ENCODE measurements at places on chromosomes 1 and 21.

DNA sequence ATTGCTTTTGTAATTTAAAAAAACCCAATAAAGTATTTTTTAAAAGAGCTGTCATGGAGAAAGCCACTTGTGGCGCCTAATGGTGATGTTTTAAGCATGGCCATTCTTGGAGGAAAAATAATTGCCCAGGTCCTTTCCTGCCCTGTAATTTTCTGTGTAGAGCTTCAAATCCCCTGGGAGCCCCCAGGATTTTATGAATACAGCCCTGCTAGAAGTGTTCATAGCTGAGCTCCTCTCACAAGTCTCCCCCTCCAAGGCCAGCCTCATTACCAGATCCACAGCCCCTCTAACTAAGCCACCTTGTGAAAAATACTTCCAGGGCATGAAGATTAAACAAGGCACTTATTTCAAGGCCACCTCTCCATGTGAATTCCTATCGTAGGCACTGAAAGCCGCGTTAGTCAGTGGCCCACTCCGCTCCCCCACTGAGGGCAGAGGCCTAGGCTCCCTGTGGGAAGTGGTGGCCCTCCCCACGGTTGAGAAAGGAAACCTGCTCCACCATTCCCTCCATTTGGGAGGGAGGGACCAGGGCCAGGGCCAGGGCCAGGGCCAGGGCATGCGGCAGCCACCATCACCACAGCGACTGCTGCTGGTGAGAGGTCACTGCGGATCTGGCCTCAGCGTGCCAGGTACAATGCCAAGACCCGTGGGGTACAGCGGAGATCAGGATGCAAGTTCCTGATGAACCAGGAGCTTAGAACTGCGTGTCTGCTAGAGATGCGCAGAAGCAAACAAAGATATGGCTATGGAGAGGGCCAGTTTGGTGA lies 83.1 kb downstream of the KCNN3 start:
- DNase-seq: no peak

- DNase-seq: no peak
Observed at GRCh38 chr1:22801761-22802160, 91.1 kb downstream of the EPHB2 start.

DNA sequence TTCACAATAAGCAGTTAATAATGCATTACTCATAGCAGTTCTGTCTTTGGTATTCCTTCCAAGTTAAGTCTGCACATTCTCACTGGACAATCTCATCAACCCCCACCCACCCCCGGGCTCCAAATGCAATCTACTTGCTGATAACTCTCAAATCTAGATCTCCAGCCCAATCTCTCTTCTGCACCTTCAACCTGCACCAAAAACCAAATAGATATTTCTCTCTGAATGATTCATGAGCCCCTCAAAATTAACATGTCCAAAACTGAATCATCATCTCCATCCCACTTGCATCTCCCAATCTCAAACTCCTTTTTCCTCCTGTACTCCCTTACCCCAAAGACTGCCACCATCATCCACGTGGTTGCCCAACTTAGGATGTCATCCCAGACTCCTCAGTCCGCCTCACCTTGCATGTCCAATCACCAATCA lies 2.7 kb downstream of the DOCK7 start:
- peak; percentile 34 for DNase-seq

DNA sequence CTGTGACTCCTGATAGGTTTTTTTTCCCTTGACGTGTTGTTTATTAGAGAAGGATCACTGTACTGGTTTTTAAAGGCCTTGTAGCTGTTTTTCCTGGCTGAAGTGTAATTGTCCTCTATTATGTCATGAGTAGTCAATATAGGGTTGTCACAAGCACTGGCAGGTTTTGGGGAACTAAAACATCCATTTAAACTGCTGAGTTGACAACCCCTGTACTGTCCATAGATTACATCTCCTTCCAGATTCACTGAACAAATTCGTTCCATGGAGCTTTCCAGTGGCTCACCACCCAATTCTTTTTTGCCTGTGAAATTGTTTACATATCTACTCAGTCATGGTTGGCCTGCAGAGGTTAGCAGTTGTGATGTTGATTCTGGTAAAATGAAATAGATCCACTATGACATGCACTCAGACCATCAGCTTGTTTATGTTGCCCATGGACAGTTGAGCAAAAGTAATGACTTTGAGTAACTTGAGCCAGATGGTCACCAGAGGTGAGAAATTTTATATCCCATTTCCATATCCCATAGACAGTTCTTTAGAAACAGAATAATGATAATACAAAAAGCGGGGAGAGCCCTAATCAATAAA lies 59.9 kb upstream of the QSOX1 start:
- DNase-seq: no peak

GRCh38 chr1:108767115-108767514 lies 20.6 kb downstream of the STXBP3 start:
- no peak for DNase-seq

DNA sequence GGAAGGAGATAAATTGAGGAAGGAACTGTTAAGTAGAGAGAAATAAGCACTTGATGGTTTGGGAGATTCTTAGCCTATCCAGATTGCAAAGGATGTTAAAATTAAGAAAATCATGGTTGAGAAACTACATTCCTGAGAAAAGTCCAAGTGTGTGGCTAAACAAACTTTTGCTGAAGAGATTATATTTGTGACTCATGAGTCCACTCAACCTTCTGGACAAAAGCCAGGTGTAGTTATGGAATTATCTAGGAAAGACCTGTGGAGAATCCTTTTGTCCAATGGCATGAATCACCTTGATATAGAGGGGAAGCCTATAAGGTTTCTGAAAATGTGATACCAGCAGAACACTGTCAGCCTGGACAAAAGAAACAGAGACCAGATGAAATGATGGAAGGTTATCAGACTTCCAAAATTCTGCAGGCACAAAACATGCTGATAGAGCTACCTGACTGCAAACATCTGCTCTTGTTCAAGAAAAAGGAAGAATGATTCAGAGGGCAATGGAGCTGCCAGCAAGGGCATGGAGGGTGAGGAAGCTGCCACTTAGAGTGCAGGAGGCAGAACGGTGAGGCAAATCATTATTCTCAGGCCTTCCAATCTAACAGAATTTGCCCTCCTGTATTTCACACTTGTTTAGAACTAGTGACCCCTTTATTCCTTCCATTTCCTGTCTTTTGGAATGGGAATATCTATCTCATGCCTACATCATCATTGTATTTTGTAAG lies 300.6 kb upstream of the PRMT6 start:
- peak; percentile 5 for DNase-seq

DNA sequence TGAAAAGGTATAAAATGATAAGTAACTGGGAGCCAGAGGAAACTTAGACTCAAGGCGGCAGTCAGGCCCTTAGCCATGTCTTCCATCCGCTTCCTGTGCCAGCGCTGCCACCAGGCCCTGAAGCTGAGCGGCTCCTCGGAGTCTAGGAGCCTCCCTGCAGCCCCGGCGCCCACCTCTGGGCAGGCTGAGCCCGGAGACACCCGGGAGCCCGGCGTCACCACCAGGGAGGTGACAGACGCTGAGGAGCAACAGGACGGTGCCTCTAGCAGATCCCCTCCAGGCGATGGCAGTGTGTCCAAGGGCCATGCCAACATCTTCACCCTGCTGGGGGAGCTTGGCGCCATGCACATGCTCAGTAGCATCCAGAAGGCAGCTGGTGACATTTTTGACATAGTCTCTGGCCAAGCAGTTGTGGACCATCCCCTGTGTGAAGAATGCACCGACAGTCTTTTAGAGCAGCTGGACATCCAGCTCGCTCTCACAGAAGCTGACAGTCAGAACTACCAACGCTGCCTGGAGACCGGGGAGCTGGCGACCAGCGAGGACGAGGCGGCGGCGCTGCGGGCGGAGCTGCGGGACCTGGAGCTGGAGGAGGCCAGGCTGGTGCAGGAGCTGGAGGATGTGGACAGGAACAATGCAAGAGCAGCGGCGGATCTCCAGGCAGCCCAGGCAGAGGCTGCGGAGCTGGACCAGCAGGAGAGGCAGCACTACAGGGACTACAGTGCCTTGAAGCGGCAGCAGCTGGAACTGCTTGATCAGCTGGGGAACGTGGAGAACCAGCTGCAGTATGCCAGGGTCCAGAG lies at the start of gene BECN2:
TSS of gene BECN2 (plus strand) at position 76 of the 803 bp plus-strand sequence. CDS start at position 76, 0 bp downstream.
- DNase-seq: no peak

- DNase-seq: no peak
Observed at GRCh38 chr1:974687-975328, 7.1 kb downstream of the PERM1 start.

GRCh38 chr1:218750216-218750970 lies 405.3 kb downstream of the TGFB2 start:
- DNase-seq: no peak

GRCh38 chr1:176696109-176696508 lies 233.1 kb downstream of the PAPPA2 start:
- DNase-seq: peak; percentile 81

DNA sequence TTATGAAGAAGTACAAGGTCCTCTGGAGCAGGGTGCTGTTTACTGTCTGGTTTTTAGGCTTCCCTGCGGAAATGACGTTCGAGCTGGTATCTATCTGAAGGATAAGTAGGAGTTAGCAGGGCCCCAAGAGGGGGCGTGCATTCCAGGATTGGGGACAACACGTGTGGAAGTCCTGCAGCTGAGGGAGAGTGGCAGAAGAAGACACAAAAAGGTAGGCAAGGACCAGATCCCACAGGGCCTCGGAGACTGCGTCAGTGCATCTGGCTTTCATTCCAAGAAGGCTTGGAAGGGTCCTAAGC lies 5.9 kb downstream of the RIMS3 start:
- no peak for DNase-seq

GRCh38 chr1:27429029-27429425 lies 36.6 kb downstream of the GPR3 start:
- no peak for DNase-seq

DNA sequence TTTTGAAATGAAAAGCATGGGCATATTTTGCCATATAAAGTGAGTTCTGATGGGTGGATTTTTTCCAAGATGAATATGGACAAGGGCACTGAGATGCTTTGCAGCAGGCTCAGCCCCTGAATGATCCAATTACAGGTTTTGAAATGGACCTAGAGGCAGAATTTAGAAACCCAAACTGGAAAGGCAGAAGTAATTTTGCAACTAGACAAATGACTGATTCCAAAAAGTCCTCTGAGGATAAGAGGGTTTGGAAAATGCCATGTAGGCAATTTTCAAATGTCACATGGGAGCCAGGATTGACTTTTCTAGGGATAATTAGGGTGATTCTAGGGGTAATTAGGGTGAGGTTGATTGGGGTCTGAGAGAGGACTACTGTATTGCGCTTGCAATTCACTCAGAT lies 148.9 kb upstream of the ZNF648 start:
- no peak for DNase-seq

DNA sequence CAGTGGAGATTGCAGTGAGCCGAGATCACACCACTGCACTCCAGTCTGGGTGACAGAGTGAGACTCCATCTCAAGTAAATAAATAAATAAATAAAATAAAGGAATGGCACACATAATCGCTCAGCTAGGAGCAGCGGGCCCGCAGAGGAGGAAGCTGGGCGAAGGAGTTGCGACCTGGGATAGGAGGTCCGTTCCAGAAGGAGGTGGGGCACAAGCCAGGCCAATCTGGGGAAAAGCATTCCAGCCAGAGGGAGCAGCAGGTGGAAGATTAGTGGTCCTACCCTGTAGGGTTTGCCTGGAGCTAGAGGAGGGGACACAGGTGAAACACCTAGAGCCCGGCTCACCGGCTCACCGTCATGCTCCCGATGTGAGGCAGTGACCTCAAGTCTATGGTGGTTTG lies 40.3 kb upstream of the CASZ1 start:
- DNase-seq: no peak

DNA sequence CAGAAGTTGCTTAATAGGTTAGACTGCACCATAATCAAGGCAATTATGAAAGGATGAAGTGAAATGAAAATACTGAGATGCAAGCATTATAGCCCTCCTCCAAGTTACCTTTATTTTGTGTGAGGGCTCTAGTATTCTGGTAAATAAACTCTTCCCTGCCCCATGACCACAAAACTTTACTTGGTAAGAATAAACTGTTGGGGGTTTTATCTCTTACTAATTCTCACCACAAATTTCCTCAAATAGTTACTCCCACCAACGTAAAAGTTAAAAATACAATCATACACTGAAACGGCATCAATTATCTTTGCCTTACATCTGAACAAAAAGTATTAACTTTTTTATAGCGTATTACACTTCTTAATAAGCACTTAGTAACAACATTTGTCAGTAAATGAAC lies 29.5 kb downstream of the C21orf91 start:
- no peak for DNase-seq

DNA sequence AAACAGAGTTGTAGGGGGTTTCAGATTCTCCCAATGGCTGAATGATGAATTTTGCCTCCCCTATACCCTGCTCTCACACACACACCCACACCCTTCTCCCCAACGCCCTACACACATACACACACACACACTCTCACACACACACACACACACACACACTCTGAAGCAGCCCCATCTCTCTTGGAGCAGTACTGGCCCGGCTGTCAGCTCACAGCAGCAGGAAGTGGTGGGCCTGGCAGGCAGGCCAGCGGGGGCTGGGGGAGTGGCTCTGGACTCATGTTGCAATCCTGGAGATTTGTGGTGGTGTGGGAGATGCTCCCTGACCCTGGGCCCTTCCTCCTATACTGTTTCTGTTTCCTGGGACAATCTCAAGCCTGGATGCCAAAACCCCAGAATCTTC lies 2.2 kb downstream of the IKBKE start:
- peak; percentile 81 for DNase-seq

DNA sequence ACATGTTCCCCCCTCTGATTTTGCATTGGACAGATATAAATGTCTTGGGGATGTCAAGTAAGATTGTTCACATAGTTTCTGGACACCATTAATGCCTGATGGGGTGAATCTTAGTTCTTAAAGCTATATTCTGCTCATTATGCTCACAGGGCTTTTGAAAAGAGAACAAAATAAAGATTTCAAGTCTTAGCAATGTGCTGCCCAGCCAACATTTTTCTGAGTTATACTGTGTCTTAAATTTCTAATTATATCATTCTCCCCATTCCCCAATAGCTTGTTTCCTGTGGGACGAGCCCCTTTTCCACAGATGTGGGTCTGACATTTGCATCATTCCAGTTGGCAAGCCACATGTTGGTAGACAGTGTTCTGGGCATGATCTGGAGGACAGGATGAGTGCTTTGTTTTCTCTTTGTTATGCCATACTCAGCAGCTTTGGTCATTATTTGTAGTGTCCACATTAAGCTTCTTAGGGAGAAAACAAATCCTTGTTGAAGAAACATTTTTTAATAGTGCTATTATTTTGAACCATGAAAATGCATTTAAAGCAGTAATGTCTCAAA lies 32.8 kb downstream of the MTARC1 start:
- DNase-seq: no peak

- DNase-seq: no peak
Observed at GRCh38 chr1:90135286-90135685, 140.4 kb downstream of the ZNF326 start.

GRCh38 chr1:197770243-197770642 lies 5.0 kb downstream of the DENND1B start:
- DNase-seq: no peak

Data from HCEC 1CT (cell line).